ENCODE measurements at places on chromosomes 3 and 15. TPM values are rescaled to one million over a fixed set of nuclear protein-coding genes. Genes with fewer than 3 reads are reported as not detected.

GRCh38 chr3:120368172-120368571, 19.0 kb upstream of the LRRC58 start:
- DNase-seq: no peak

CCR1 gene
- 1.7 TPM for polyA plus RNA-seq

C3orf70 gene
- 9.3 TPM for polyA plus RNA-seq

FBXL22 gene
- 1.6 TPM for polyA plus RNA-seq

Measured in right renal cortex interstitium (tissue), 3 donors.